Caki2 (cell line): ENCODE measurements at places on chromosomes 16 and 17. TPM values are rescaled to one million over a fixed set of nuclear protein-coding genes. Genes with fewer than 3 reads are reported as not detected.

SDR42E1 gene
- total RNA-seq = not detected in 2 replicates

DNA sequence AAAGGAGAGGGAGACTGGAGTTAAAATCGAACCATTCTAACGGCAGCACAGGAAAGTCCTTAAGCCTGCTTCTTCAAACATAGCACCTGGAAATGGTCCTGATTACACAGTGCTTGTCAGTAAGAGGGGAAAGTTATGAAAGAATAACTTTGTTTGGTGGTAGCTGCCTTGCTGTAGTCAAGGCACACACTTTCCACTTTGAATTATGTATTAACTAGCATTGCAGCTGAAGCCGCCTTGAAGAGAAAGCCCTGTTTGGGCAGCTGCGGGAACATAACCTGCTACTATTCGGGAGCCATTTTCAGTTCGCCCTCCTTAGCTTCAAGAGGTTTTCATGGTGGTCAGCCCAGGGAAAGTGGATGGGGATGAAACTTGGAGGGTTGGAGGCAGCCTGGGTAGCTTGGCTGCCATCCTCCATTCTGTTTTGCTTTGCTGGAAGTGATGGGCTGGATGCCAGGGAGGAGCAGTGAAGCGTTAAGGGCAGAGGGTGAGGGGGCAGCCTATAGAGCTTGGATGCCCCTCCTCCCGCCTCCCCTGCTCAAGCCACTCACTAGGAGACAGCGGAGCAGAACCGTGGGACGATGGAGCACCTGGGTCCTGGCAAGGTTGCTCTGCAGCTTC lies 5.3 kb upstream of the HAS3 start:
- peak; percentile 79 for DNase-seq

SEPHS2 gene
- total RNA-seq = 116 and 127 TPM in 2 replicates

DNA sequence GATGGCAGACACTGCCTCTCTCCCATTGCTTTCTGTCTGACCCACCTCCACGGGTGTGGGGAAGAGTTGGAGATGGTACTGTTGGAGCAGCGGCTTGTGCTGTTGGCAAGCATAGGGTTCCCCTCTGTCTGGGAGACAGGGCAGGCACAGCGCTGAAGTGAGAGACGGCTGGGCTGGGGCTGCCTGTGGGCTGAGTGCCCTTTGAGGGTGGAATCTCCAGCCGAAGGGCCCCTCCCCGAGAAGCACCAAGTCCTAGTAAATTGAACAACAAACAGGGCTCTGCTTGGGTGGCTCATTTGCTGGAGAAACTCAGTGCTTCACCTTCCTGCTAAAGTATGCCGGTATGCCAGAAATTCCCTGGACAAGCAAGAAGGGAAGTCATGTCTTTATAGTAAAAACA lies 79.7 kb downstream of the KSR1 start:
- DNase-seq = no peak

DNA sequence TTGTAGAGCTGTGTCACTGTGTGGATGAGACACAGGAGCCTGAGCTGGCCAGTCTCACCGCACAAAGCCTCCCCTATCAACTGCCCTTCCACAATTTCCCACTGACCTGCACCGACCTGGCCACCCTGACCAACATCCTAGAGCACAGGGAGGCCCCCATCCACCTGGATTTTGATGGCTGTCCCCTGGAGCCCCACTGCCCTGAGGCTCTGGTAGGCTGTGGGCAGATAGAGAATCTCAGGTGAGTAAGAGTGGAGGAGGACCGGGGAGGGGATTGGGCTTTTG lies 37.4 kb downstream of the NLRC5 start:
- no peak for DNase-seq

- no peak for DNase-seq
Observed at GRCh38 chr16:64410306-64410705, 711.6 kb downstream of the CDH11 start.

AHSP gene
- total RNA-seq = not detected in 2 replicates

DNA sequence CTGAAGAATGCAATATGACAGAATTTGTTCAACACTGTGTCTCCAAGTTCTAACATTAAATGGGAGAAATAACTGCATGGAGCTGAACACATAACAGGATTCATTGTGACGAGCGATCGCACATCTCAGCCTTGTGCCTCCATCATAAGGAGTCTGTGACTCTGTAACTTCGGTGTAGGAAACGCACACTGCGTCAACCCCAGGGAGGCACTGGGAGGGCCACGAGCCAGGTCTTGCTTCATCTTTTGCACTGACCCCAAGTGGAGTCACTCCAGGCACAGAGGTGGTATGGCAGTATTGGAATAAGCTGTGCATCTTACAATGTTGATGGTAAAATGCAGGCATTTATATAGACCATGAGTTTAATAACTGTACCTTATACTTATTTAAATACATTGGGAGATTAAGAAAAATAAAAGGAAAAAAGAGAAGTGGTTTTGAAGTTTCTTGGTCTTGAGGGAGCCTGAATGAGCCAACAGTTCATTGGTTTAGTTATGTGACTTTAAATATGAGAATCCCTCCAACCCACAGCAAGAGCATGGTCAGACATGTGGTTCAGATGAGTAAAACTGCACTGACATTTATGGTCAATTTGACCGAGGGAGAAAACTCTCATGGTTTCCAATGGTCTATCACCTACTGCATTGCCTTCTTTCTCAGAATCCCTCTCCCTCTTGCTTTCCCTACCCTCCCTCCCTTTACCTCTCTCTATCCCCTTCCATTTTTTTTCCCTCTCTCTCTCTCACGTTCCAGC lies 5.7 kb upstream of the PMP22 start:
- DNase-seq = no peak

- DNase-seq = no peak
Observed at GRCh38 chr16:78761427-78761826, 662.0 kb downstream of the WWOX start.

GRCh38 chr17:82019690-82020571 lies 2.7 kb downstream of the CENPX start:
- DNase-seq = peak; percentile 31

NETO2 gene
- 33.0 and 35.1 TPM in 2 replicates for total RNA-seq

PPM1D gene
- 6.9 and 18.2 TPM in 2 replicates for total RNA-seq

DNA sequence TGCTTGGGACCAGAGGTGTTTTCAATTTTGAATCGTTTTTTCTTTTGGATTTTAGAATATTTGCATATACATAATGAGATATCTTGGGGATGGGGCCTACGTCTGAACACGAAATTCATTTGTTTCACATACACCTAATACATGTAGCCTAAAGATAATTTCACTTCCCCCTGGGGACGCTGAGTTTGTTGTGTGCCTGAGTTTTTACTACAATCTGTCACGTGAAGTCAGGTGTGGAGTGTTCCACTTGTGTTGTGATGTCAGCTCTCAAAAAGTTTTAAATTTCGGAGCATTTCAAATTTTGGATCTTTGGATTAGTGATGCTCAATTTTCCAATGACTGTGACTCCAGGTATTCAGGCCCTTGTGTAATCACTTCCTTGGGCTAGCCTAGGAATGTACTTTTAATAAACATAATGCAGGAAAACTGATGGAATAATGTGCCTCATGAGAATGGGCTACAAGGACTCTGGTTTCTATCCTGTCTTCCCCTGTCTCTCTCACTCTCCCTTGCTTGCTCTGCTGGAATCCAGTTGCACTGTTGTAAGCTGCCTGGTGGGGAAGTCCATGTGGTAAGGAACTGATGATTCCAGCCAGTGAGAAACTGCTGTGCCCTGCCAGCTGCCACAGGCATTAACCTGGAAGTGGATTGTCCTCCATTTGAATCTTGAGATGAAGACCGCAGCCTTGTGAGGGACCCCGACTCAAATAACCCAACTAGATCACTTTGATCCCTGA lies 403.8 kb downstream of the SHISA9 start:
- no peak for DNase-seq

RAB37 gene
- total RNA-seq = not detected in 2 replicates

GRCh38 chr16:25580041-25580440 lies 111.7 kb upstream of the HS3ST4 start:
- no peak for DNase-seq

- DNase-seq = no peak
Observed at GRCh38 chr16:88535191-88535856, 34.9 kb upstream of the ZC3H18 start.

- DNase-seq = no peak
Observed at GRCh38 chr17:44997733-44998520, 29.8 kb upstream of the C1QL1 start.

MAF gene
- total RNA-seq = 0.12 and 4.1 TPM in 2 replicates

- peak; percentile 69 for DNase-seq
Observed at GRCh38 chr17:40854175-40854814, 12.7 kb downstream of the KRT12 start.

CACNG3 gene
- not detected in 2 replicates for total RNA-seq

TBC1D3 gene
- total RNA-seq = not detected in 2 replicates

DNA sequence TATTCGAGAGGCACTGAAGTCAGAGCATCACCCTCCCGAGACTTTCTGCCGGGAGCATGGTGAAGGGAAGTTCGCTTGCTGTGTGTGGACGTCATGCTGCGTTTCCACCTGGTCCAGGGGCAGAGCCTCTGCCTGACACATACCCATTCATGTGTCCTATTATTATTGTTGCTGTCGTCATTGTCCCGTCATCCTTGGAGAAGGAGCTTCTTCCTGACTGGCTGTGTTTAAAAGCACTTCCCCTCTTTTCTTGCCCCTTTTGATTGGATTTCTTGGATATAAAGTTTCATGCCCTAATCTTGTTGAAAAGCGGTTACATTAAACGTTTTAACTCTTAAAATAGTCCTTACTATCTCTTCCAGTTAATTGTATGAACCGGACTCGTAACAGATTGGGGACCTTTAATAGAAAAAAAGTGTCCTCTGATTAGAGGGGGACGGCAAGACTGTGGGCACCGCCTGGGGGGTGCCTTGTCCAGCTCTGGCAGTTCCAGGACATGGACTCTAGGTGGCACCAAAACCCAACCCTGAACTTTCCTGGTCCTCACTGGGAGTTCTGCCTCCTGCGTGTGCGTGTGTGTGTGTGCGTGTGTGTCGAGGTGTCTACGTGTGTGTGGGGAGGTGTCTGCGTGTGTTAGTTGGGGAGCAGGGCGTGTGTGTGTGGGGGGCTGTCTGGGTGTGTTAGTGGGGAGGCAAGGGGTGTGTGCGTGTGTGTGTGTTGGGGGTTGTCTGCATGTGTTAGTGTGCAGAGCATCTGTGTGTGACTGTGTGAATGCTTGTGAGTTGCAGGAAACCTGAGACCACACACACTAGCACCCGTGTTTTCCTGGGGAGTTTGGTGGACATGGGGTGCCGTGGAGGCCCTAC lies 133.3 kb upstream of the CIBAR2 start:
- peak; percentile 54 for DNase-seq

PRSS33 gene
- total RNA-seq = not detected in 2 replicates

GRCh38 chr16:35751191-35751941 lies 2292.0 kb downstream of the TP53TG3F start:
- DNase-seq = no peak

TP53TG3 gene
- total RNA-seq = not detected in 2 replicates

ZNF267 gene
- total RNA-seq = 6.2 and 14.5 TPM in 2 replicates

DNA sequence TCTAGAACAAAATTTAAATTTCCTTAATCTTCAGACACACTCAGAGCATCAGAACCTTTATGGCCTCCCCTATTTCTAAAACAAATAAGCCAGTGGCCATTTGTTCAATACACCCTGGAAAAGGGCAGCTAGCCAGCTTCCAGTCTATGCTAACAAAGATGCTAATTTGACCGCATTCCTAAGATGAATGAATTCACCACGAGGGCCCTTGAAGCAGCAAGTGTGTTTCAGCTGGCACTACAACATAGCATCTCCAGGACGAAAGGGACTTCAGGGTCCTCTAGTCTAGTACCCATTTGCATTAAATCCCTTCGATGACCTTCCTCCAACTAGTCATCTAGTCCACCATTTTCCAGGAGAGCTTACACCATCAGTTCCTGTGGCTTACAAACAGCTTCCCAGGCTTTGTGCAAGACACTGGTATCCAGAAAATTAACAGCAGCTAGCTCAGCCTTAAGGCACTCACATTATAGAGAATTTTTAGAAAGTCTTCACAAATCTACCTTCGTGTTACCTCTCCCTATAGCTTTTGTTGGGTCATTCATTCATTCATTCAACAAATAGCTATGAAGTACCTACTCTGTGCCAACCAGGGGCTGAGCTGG lies 10.9 kb downstream of the KRT37 start:
- DNase-seq = no peak

TNFRSF17 gene
- not detected in 2 replicates for total RNA-seq

DNA sequence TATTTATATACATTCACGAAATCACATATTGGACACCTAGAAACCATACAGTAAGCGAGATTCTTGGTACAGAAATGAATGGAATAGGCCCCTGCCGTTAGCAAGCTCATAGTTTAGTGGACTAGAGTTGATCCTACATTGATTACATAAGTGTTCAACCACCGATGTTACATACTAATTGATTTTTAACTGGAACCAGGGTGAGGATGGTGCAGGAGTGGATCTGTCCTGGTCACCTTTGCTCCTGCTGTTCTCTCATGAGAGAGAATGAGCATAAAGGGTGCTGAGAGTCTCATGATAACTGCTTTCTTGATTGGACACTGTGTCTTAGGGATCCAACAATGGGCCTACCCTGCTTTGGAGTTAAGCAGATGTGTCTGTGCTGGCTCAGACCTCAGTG lies 13.9 kb downstream of the MAP2K4 start:
- no peak for DNase-seq

NME1 gene
- 280 and 357 TPM in 2 replicates for total RNA-seq

CHRNB1 gene
- total RNA-seq = 4.0 and 11.0 TPM in 2 replicates
